ENCODE measurements at places on chromosomes 6 and 20.

DNA sequence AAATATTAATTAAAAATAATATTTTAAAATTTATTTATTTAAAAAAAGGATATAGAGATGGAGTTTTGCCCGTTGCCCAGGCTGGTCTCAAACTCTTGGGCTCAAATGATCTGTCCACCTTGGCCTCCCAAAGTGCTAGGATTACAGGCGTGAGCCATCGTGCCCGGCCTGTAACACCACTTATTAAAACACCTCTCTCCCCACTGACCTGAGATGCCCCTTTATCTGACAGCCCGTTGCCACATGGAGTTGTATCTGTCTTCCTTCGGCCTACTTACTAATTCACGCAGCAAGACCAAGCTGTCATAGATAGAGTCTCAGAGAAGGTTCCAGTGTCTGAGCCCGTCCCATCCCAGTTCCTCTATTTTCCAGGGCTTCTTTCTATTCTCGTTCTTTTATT, 30.7 kb downstream of the KIF25 start:
- DNase-seq: no peak

- no peak for DNase-seq
Observed at GRCh38 chr20:15069355-15069754, 731.9 kb upstream of the FLRT3 start.

DNA sequence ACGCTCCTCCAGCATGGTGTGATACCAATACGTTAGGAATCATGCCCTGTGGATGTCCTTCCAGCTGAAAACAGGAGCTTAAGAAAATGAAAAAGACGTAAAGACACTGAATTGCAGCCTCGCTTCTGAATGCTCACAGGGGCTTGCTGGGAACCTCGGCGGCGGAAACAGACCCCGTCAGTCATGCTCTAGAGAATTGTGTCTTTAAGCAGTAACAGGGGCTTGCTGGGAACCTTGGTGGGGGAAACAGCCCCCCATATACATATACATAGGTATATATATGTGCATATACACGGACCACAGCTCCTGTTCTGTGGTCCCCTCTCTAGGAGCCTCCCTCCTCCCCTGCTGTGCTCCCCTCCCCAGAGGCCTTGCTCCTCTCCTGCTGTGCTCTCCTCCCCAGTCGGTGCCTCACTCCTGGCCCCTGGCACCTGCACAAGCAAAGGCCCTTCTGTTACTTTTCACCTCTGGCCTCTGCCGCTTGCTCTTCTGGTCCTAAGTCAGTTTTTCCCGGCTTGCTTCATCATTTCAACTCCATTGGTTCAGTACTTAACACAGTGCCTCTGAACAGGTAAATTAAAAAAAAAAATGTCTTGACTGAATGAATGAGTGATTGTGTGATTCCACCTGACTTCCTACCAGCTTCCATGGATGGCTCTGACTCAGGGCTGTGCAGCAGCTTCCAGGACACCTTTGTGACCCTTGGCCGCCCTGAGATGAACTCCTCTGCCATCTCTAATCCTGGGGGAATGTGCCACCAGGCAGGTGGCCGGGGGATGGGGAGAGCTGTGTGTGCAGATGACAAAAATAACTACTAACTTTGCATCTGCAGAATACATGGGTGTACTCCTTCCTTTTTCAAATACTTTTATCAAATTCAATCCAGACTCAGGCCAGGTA, 246.1 kb downstream of the SMOC2 start:
- DNase-seq: no peak

GRCh38 chr6:70172252-70172651, 130.6 kb downstream of the COL9A1 start:
- no peak for DNase-seq

DNA sequence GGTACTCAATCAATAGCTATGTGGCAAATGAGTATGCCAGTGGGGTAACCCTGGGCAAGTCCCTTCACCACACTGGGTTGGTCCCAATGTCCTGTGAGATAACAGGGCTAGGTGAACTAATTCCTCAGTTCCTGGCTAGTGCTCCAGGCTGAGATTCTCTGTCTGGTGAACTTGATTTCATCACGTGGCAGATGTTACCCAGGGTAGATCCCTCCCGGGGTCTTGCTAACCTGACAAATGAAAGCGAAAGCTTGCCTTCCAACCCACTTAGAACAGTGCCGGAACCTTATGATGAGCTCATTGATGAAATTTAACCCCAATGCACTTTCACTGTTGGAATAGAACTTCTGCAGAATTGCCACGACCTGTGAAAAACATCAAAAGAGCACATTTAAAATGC, 6.6 kb upstream of the ANKRD60 start:
- no peak for DNase-seq

DNA sequence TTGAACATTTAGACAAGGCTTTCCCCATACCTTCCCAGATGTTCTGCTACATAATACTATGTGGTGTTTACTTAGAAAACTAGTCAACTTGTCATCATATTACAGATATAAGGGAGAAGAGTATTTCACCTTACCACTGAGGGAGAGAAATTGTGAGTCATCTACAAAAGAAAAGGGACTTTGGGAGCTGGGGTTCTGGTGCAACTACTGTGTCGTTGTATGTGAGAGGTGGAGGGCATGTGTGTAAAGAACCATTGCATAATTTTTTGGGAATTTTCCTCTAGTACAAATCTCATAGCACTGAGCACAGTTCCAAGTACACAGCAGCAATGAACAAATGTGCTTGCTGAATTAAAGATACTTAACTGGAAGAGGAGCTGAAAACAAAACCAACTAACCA, 665.6 kb downstream of the DHX35 start:
- DNase-seq: no peak
